ENCODE measurements at places on chromosomes 1 and 21.
A peak's percentile ranks its signal among the peaks of the same experiment; 100 is the strongest.

GRCh38 chr1:181660621-181661020 is 177.3 kb downstream of the CACNA1E start:
- DNase-seq = no peak

DNA sequence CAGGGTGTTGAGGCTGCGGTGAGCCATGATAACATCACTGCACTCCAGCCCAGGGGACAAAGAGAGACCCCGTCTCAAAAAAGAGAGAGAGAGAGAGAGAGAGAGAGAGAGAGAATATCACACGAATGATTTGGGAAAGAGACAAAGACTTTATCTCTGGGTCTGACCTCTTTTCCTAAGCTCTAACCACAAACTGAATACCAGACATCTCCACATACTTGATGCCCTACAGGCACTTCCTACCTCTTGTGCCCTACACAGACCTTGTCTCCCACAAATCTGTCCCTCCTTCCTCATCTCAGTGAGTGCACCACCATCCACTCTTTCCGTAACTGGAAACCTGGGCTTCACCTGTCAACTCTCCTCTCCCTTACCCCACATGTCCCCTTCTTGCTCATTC is 27.0 kb upstream of the PTCH2 start:
- no peak for DNase-seq

DNA sequence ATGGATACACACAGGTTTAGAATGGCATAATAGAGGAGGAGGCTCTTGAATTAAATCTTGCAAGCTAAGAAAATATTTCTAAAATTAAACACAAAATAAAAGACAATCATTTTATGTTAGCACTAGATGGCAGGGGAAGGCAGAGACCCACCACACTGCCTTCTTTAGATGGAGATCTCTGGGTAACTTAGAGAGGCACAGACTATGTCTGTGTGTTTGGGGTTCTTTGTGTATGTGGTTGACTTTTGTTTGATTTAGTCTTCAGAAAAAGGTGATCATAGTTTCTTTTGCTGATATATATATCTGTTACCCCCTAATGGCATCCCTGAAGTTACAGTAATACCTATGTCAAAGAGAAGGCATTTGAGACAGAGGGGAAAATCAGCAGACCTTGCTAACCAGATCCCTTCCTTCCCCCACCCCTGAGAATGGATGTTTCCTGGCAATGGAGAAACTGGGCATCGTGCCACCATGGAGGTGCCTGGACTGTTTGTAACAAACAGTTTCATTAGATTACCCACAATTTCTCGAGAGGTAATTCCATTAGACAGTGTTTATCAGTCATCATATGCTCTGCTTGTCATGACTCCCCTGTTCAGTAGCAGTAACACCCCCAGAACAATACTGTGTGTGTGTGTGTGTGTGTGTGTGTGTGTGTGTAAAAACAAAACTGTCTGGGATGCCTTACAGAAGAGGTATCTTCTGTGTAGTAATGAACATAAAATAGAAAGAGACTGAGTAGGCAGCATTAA is 228.3 kb upstream of the DEPDC1 start:
- no peak for DNase-seq

- no peak for DNase-seq
These were observed 50.7 kb upstream of the ACOT11 start for GRCh38 chr1:54497338-54497737.

DNA sequence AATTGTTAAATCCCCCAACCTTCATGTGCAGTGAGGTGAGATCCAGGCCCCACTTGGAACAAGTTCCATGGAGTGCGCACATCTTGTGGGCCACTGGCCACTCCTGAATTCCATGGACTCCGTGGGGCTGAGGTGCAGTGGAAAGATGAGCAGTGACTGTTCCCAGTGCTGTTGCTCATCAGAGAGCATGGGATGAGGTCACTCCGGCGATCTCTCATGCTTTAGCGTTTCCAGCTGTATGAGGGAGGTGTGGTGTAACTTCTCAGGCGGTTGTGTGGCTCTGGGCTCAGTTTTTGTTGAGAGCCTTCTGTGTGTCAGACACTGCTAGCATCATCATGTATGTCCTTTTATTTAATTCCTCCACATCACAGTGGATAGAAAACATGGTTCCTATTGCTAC is 96.2 kb downstream of the GALNT2 start:
- peak; percentile 82 for DNase-seq

GRCh38 chr1:236421022-236421421 is 26.9 kb downstream of the EDARADD start:
- DNase-seq = peak; percentile 8

- DNase-seq = no peak
These were observed 332.5 kb upstream of the NRIP1 start for GRCh38 chr21:15397258-15397657.

- DNase-seq = no peak
These were observed 8.9 kb downstream of the PLD5 start for GRCh38 chr1:242515555-242515954.

Data from fibroblast of gingiva (primary cell).